Activated CD4-positive, alpha-beta T cell treated with anti-CD3 and anti-CD28 coated beads for 36 hours (primary cell): ENCODE measurements at places on chromosomes 11 and 22. TPM values are rescaled to one million over a fixed set of nuclear protein-coding genes. Genes with fewer than 3 reads are reported as not detected.
A peak's percentile ranks its signal among the peaks of the same experiment; 100 is the strongest.

GRCh38 chr11:63667995-63668795, 3.0 kb downstream of the ATL3 start:
- peak; percentile 19 for DNase-seq
- H3K36me3 ChIP-seq = peaks cover 13% of the 10 kb centered on the region
- no peaks in the 10 kb centered on the region for H3K27me3 ChIP-seq
- no peak overlapping the region for H3K4me3 ChIP-seq
- H3K27ac ChIP-seq = peak overlapping the region; percentile 60
- H3K4me1 ChIP-seq = peaks cover 55% of the 10 kb centered on the region

PKNOX2 gene
- total RNA-seq = not detected

BTBD18 gene
- total RNA-seq = not detected

PAK1 gene
- total RNA-seq = 43.9 TPM

TTC36 gene
- 0.59 TPM for total RNA-seq
